ENCODE measurements at places on chromosomes 2 and 18.

DNA sequence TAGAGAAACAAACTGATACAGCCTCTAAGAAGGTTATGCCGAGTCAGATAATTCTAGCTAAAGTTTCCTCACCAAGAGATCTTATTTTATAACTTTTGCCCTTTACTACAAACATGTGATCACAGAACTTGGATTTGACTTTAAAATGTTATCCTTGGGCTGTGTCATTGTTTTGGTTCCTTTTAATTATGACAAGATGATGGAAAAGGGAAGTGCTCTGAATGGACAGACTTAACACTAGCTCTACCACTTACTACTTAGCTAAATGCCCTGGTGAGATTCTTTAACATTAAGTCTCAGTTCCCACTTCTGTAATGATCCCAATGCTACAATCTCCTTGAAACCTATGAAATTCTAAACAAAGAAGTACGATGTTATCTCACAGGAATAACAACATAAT is 69.9 kb downstream of the RTTN start:
- no peak for DNase-seq

DNA sequence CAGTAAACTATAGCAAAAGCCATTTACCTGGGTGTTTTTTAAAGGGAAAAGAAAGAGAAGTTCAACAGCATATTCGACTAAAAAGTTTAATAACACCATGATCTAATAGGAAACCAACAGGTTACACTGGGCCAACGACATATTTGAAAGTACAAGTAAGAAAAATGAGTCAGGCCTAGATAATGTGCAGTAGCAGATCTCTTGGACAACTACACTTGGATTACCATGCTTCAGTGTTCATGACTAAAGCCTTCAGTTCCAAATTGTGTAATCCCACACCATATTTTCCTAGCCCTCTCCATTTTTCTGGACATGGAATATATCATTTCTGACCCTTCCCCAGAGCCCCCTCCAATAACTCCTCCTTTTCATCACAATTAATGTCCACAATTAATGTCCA is 39.1 kb upstream of the FIGN start:
- no peak for DNase-seq

- DNase-seq: no peak
Observed at GRCh38 chr2:112147382-112148168, 9.4 kb downstream of the FBLN7 start.

DNA sequence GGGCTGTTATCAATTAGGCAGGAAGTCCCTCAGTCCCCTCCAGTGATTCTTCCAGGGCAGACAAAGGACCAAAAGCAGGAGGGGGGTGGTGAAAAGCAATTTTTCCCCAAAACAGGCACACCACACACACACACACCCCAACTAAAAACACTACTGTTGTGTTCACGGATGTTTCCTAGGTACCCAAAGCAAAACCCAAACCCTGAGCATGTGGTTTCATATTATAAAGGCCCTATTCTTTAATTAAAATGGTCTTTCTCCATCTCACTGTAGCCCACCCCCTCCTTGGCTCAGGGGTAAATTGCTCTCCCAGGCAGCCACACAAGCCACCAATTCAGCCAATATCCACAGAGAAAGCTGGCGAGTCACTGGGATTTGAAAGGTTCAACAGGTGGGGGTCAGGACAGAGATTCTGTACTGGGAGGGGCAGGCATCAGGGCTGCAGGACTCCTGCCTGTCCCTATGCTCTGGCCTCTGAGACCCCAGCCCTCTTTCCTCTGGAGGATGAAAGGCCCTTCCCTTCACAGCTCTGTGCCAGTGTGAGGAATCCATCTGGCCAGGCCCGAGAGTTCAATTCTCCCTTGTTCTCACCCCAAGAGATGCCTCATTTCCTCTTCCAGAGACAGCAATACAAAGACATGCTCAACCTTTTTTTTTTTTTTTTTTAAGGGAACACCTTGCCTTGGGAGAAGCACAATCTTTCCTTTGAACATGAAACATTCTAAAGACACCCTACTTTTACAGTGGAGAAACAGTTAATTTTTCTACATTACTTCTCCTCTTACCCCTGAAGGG is 43.6 kb downstream of the SPRED2 start:
- DNase-seq: no peak

DNA sequence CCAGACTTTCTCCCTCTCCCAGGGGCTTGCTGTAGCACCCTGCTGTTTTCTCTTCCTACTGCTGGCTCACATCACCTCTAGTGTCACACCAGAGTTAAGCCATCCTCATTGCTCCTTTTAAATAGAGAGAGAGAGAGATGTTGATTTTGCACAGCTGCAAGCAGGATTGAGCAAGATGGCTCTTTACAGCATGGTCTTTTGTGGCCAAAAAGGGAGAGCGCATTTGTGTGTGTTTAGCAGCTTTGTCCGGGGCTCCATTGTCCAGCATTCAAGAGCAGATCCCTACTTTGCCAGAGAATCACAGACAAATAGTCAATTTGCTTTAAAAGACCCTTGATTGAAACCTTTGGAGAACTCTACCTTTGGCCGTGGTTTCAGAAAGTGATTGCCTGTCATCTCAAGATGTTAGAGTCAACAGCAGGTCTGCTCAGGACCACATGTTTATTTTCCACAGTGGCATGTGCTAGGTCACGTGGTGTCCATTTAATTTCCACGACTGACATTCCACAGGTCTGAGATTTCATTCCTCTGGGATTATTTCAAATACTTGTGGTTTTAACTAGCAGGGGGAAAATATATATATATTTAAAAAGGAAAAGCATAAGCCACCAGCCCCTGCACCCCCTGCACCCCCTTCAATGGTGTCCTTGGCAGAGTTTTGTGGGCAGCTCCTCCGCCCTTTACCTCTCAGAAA is 359.9 kb upstream of the SLC14A2 start:
- DNase-seq: no peak

DNA sequence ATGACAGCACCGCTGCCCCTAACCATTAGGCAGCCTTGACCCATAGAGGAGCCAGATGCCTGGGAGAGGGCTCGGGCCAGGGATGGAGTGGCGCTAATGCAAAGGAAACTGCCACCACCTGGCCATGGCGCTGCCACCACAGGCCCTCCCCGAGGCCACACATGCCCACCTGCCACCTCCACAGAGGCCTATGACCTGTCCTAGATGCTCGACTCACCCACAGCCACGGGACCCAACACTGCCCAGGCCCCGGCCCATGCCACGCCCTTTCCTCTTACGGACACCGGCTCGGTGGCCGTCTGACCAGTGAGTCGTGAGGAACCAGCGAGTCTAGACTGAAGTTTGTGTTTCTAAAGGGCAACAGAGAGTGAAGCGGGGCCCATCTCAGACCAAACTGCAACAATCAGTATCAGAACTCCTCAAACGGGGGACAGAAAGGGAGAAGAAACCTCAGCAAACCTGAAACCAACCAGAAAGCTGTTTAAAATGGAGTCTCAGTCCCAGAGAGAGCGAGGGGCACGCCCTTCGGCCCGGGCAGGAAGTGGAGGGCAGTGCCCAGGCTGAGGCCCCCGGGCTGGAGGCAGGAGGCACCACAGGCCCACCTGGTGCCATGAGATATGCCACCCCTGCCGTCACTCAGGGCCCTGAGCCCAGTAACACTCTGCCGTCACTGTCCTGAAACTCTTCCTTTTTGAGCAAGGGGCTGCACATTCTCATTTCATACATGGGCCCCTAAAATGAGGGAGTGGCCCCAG is 711 bp downstream of the GPR17 start:
- no peak for DNase-seq

DNA sequence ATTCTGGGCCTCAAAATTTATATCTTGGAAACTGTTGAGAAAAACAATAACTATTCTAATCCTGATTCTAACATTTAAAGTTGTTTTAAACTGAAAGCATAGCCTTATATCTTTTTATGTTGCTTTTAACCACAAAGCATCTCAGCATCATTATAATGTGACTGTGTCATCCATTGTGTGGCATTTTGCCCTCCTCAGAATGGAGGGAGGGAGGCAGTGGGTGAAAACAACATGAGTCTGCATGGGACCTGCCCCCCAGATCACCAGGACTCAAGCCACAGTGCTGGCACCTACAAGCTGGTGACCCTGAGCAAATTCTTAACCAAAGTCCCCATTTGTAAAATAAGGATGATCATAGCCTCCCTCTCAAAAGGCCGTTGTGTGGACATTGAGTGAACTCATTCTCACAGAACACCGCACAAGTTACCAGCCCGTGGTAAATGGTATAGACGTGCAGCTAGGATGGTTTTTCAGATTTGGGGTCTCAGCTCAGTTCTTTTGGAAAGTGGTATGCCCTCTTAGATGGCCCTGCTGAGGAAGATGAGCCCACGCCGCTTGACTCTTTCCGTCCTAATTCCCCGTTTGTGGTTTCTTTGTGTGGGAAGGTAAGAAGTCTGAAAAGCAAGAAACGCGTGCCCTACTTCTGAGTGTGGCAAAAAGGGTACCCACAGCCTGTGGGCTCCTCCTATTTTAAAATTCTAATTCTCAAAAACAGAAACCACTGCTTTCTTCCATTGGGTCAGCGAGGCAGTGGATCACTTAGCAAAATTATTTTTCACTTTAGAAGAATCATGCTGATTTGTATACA is 305.0 kb upstream of the ID2 start:
- no peak for DNase-seq

DNA sequence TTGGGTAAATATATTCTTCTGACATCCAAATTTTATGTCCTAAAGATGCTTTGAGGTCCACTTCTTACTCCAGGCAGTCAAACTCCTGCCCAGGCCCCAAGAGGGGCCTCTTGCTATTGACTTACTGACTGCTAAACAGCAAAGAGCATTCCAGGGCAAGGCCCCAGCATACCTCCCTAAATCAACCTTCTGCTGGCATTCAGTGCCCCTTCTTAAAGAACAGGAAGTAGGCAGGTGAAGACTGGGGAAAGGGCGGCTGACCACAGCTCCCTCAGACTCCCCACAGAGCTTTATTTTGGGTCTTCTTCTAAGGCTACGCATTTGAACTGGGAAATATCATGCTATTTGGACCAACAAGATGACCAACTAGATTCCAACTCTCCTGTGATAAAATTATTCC is 68.9 kb downstream of the USP40 start:
- no peak for DNase-seq

DNA sequence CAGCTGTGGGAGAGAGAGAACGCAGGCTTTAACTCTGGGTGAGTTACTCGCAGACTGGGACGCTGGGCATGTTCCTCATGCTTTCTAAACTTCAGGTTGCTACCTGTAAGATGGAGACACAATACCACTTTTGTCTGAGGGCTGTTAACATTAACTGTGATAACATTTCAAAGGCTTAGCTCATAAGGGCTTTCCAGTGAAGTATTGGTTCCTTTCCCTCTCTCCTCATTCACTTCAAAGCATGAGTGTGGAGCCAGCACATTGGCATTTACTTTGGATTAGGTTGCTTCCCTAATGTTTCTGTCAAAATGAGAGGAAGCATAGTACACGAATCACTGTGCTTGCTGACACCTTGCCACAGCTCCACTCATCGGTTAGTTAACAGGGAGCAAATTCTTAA is 30.2 kb downstream of the INSIG2 start:
- DNase-seq: no peak

DNA sequence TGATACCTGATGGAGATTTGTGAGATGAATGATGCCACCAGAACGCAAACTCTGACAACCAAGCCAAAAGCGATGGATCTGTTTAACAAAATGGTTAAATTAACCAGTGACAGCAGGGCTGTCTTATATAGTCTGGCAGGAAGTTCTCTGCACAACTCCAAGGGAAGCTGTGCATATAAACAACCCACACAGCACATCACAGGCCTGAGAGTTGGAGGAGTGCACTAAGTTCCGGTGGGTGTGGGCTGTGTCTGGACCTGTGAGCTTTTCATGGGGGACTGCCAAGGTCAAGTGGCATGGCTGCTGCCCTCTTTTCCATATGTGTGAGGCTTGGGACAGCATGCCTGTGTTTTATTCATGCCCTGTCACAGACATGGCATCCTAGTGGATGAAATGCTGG is 414.6 kb upstream of the TRIB2 start:
- DNase-seq: peak; percentile 37

Measured in naive thymus-derived CD4-positive, alpha-beta T cell (primary cell).